H7 (cell line): ENCODE measurements at places on chromosomes 2 and 18. TPM values are rescaled to one million over a fixed set of nuclear protein-coding genes. Genes with fewer than 3 reads are reported as not detected.

- no peak for DNase-seq
Observed at GRCh38 chr2:85001595-85001994, 30.6 kb downstream of the KCMF1 start.

DNA sequence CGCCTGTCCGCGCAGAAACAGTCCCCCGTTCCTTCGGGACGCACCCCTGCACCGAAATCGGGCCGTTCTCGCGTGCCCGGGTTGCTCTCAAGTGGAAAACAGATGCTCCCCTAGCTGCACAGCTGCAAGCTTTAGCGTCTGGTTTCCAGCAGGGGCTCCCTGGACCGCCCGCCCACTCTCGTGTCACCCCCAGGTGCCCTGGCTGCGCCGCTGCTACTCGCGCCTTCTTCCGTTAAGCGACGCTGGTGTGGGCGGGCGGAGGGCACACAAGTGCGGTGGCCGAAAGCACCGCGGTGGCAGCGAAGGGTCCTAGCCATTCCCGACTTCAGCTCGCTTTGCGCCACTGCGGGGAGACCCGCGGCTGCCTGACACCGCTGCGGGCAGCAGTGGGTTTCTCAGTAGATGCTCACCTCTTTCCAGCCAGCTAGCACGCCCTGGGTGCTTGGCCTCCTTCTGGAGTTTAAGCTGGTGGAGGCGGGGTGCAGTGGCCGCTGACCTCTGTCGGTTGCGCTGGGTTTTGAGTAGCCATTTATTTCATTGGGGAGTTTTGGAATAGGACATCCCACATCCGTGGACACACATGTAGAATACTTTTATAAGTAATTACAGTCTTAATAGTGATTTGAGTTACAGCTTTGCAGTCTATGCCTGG lies 806 bp downstream of the ZNF407 start:
- DNase-seq: peak; percentile 56

SCYGR3 gene
- not detected in 2 replicates for total RNA-seq

DNA sequence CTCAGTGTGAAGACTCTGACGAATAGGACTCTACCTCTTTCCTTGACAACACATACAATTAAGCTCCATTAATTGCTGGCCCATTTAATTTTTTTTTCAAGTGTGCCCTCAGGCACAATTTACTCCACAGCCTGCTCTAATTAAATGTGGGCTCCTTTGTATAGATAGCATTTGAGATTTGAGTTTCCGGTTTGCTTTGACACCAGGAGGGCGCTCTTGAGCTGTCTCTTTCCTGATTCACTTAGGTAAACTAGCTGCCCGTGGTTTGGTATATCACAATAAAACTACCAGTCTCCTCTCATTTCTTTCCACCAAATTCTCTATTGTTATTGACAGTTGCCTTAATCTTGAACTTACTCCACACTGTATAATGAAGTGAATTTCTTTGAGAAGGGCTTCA lies 666.0 kb downstream of the DSC3 start:
- peak; percentile 10 for DNase-seq

GRCh38 chr2:46871976-46872381 lies 43.6 kb downstream of the MCFD2 start:
- DNase-seq: no peak

LRATD1 gene
- 1.1 and 1.3 TPM in 2 replicates for total RNA-seq

PLB1 gene
- total RNA-seq: not detected in 2 replicates

AMER3 gene
- total RNA-seq: 0.04 and 0.14 TPM in 2 replicates

GRCh38 chr2:8448824-8449556 lies 232.9 kb upstream of the ID2 start:
- no peak for DNase-seq

UCN gene
- 0.66 TPM in 1 of 2 replicates, not detected in the other for total RNA-seq

DNA sequence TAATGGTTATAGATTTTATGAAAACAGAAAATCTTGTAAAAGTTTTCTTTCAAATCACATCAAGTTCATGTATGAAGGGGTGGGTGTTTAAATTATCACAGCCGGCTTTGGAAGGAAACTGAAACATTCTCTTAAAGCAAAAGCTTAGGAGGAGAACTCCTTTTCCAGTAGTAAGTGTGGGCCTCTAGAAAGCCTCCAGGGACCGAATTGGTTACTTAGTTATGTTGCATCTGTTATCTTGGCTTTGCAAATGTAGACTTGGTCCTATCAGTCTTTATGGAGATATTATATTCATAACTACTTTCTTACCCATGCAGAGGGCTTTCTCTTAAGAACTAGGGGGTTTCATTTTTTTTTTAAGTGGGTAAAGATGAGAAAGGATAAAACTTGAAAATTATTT lies 7.4 kb downstream of the NAB1 start:
- no peak for DNase-seq

DNA sequence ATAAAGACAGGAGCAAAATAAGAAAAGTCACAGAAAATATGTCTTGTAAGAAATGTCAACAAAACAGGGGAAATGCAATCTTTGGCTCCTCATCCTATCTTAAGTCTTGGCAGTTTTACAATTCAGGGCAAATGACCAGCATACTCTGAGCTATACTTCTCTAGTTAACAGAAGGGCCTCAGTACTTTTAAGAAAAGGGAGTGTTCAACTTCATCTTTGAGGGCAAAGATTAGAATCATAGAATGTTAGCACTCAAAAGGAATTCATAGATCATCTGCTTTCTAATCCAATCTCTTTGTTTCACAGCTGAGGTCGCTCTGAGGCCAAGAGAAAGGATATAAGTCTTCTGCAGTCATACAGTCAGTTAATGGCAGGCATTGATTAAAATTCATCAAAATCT lies 174.0 kb upstream of the NT5C1B start:
- no peak for DNase-seq

OR6B2 gene
- not detected in 2 replicates for total RNA-seq

- DNase-seq: no peak
Observed at GRCh38 chr2:192265751-192266150, 71.0 kb upstream of the TMEFF2 start.

DNA sequence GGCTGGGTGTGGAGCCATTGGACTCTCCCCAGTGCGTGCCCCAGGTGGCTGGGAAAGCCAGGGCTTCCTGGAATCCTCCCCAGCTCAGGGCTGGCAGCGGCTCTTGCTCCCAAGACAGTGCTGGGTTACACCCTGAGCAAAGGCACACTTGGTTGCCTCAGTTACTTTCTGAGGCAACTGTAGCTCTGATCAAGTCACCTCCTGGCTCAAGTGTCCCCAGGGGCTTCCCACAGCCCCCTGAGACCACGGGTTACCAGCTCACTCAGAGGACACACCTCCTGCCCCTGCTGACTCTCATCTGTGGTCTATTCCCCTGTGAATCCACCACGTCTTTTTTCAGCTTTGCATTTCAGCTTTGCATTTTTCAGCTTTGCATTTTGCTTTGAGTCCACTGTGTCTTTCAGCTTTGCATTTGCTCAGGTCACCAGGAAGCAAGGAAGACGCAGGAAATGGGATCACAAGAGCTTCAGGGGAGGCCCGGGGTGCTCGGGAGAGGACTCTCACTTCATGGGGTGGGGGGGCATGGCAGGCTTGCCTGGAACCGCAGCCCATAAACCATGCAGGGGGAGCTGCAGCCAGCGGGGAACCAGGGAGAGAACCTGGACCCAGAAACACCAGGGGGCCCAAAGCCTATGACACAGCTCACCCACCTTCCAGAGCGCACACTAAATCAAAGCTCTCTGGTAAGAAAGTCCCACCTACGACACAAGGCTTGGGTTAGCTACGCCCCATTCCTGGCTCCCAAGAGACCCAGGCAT lies 138.0 kb upstream of the ASB18 start:
- no peak for DNase-seq

GRCh38 chr2:140593132-140593531 lies 1537.7 kb downstream of the LRP1B start:
- DNase-seq: no peak
